Stimulated activated naive CD4-positive, alpha-beta T cell (primary cell): ENCODE measurements at places on chromosomes 7 and 10.

GRCh38 chr7:52498366-52498765 lies 537.1 kb upstream of the POM121L12 start:
- DNase-seq: no peak

- DNase-seq: no peak
Observed at GRCh38 chr10:44261296-44261695, 123.6 kb downstream of the CXCL12 start.

GRCh38 chr7:45579391-45579801 lies 5.2 kb downstream of the ADCY1 start:
- no peak for DNase-seq

- DNase-seq: no peak
Observed at GRCh38 chr7:28533267-28533666, 120.9 kb downstream of the CREB5 start.

DNA sequence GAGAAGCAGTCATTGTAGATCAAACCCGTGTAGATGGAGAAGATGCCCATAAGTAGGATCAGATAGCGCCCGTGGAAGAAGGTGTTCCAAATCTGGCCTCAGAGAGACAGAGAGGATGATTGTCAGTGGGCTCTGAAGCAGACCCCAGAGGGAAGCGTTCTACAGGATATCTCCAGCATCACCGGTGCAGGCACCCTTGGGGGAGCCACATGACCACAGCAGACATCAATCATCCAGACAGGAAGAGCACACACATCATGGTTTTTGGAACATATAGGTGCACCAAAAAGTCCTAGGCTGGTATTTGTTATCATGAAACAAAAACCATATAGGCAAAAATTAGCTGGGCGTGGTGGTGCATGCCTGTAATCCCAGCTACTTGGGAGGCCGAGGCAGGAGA lies 44.0 kb upstream of the SVOPL start:
- no peak for DNase-seq

DNA sequence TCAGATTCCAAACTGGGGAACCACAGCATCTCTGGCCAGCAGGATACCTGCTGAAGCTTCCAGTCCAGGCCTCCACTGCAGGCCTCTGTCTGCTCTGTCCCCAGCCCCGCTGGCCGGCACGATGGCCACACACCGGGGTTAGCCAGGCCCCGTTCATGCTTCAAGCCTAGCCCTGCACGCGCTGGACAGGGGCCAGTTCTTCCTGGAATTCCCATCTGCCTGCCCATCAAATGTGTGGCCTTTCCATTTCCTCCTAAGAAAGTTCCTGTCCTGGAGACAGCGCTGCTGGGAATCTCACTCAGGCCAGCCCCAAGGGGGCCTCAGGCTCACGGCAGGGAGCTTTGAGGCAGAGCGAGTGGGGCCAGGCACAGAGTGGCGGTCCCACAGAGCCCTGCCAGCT lies 18.0 kb downstream of the SH2B2 start:
- no peak for DNase-seq

- no peak for DNase-seq
Observed at GRCh38 chr10:96584035-96584434, 2.8 kb downstream of the TM9SF3 start.

GRCh38 chr10:25646371-25646770 lies 287.7 kb upstream of the MYO3A start:
- no peak for DNase-seq

GRCh38 chr7:2107386-2108070 lies 125.2 kb downstream of the MAD1L1 start:
- DNase-seq: no peak

GRCh38 chr10:117761695-117762094 lies 219.1 kb downstream of the EMX2 start:
- no peak for DNase-seq

DNA sequence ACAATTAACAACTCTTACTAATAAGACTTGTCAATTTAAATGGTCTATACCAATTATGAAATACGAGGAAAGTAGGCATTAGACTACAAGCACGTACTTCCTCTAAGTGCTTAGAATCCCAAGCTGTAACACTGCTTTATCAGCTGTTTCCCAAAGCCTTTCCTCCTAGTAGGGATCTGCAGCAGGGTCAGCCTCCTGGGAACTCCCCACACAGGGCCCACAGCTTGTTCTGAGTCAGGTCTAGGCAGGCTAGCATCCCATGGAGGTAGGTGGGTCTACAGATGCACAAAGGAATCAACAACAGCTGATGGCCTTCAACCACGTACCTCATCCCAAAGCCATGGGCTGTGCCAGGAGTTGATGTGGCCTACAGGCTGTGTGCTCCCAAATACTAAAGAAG lies 14.7 kb downstream of the MMS19 start:
- no peak for DNase-seq

DNA sequence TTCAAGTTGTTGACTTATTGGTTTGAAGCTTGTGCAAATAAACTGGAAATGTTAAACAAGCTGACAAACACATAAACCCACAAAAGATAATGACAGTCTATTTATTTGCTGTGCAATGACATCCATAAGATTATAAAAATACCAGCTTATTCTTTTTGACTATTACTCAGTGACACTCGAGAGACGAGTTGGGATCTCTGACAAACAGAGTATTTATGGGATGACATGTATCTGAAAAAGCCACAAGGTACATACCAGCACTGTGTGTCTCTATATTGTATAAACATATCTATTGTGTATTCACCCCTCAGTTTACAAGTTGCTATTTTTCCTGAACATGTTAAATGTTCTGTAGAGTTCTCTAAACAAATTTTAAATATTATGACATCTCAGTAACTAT lies 88.9 kb downstream of the CHRM2 start:
- DNase-seq: no peak

- no peak for DNase-seq
Observed at GRCh38 chr7:70500261-70500660, 631.7 kb upstream of the GALNT17 start.

DNA sequence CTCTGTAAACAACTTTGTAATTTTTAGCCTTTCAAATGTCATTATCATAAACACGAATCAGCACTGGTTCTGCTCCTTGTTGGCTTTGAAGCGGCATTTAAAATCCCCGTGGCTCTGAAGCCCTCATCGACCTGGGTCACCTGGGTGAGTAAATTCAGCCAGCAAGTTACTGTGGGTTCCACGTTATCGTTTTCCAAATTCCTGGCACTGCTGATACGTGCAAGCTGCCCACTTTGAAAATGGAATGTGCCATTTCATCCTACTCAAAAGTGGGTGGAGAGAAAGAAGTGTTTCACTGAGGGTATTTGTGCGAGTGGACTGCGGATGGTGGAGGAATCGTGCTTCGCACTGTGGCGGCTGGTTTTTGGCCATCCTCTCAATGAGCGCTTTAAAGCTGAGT lies 281.7 kb downstream of the KLF6 start:
- DNase-seq: no peak

DNA sequence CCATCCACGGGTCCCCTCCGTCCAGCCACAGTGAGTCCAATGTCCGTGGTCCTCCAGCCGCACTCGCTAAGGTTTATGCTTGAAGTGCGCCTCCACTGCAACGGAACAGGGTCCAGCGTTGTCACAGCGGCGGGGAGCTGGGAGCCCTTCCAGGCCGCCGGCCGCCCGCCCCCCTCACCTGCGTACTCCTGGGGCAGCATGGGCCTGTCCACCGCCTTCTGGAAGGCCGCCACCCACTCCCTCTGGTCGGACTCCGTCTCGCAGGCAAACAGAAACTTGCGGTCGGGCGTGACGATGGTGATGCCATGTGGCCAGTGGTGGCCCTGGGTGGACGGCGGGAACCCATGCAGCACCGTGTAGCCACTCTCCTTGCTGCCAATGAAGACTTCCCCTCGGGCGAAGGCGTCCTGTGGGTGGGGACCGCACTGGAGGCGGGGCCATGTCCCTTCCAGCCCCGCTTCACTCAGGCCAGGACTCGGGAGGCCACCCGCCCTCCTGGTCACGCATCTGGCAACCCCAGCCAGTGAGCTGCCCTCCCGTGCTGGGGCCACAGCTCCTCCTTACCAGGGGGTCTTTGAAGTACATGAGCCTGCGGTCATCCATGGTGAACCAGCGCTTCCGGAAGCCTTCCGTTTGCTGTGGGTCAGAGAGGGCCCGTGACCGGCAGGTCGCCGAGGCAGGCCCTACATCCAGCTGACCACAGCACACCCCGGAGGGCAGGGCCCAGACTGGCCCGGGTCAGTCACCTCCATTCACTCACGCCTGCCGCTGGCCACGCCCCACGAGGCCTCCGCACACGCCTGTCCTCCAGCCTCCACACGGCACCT lies 22.7 kb downstream of the GET4 start:
- no peak for DNase-seq

- peak; percentile 81 for DNase-seq
Observed at GRCh38 chr10:88385601-88386203, 197.4 kb downstream of the RNLS start.

- no peak for DNase-seq
Observed at GRCh38 chr7:918441-919113, 35.9 kb downstream of the ADAP1 start.

GRCh38 chr7:28768577-28769147 lies 189.5 kb downstream of the TRIL start:
- no peak for DNase-seq

GRCh38 chr7:20343205-20343604 lies 12.5 kb downstream of the ITGB8 start:
- DNase-seq: no peak

DNA sequence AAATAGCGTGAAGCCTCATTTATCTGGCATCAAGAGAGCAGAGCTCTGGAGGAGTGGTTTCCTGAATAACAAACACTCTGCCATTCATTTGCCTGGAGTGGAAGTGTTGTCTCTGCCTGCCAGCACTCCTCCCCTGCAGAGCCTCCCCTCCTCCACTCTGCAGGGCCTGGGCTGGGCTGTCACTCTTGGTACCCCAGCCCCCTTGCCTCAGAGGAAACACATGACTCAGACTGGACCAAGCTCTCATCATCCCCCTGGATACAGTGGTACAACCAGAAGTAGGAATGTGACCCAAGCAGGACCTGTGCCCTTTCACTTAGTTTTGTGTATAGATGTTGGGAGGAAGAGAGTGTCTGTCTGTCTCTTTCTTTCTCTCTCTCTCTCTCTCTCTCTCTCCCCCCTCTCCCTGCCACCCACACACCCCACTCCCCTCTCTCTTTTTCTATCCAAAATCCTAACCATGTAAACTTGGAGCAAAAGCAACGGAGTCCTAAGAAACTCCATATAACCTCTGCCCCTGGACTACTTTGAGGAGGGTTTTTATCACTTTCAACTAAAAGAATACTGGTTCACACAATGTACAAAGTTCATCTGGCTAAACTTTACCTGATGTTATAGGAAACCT lies 43.9 kb downstream of the DOCK4 start:
- DNase-seq: no peak

DNA sequence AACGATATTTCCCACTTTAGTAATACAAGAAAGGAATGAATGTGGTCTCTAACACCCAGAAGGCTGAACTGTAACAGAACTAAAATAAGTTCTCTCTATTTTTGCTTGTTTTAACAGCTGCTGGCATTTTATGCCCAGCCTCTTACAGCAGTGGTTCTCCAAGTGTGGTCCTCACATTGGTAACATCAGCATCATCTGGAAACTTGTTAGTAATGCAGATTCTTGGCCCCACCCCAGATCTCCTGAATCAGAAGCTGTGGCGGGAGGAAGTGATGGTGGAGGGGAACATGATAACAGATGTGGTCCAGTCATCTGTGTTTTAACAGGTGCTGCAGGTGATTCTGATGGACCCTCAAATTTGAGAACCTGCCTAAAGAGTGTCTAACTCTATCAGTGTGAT lies 170.1 kb downstream of the TMEM26 start:
- DNase-seq: no peak

DNA sequence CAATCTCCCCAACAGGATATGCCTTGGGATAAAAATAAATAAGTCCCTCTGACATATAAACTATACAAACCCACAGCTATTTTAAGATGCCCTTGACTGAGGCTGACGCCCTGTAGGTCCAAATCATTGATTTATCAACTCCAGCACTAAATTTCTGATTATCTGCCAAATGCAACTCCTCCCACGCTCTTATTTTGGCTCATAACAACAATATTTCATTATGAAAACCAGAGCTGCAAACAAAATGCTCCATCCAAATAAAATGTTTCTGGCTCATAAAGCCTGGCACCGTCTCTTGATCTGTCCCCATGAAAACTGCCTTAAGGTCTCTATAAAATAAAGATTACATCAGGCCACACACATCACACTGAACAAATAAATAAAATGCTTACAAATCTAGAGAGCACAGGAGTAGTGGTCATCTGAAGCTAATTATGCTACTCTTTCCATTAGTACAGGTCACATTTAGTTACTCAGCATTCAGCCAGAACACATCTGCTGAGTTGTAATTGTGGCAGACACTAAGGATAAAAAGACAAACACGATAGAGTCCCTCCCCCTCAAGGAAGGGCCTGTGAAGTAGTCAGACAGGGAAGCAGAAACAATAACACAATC lies 28.8 kb downstream of the CACUL1 start:
- no peak for DNase-seq

- DNase-seq: no peak
Observed at GRCh38 chr7:117375380-117375779, 51.9 kb downstream of the ASZ1 start.

- no peak for DNase-seq
Observed at GRCh38 chr10:34520084-34520483, 295.0 kb downstream of the PARD3 start.

- DNase-seq: no peak
Observed at GRCh38 chr10:117646718-117647117, 104.2 kb downstream of the EMX2 start.
